Left colon (tissue), 2 donors: ENCODE measurements at places on chromosomes 7 and 10.

GRCh38 chr10:113788604-113789083, 37.2 kb downstream of the PLEKHS1 start:
- DNase-seq, result peak; percentile 36

GRCh38 chr7:128084896-128085608, 53.8 kb upstream of the LRRC4 start:
- no peak for DNase-seq

- DNase-seq, result no peak
These were observed 20.8 kb downstream of the GHRHR start for GRCh38 chr7:30984359-30985107.

GRCh38 chr10:43966571-43966965, 317.9 kb upstream of the ZNF32 start:
- DNase-seq, result no peak

GRCh38 chr7:70577078-70577477, 554.9 kb upstream of the GALNT17 start:
- DNase-seq, result no peak

DNA sequence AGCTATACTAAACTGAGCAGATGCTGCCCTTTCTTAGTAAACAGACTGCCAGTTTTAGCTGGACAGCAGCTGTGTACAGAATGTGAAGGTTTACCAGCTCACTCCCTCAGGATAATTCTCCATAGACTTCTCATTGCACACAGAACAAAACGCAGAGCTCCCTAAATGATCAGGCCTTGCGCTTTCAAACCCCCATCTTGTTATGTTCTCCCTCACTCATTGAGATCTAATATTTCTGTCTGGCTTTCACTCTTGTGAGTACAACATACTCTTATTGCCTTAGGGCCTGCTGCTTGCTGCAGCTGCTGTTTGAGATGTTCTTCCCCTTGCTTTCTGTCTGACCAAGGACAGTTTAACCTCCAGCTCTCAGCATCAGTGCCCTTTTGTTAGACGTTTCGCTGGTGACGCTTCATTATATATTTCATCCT, 17.3 kb downstream of the VWDE start:
- no peak for DNase-seq

GRCh38 chr7:130912862-130913638, 179.0 kb upstream of the KLF14 start:
- peak; percentile 68 for DNase-seq

GRCh38 chr7:28658381-28658780, 246.1 kb downstream of the CREB5 start:
- DNase-seq, result no peak

- no peak for DNase-seq
These were observed 113.4 kb downstream of the GPR37 start for GRCh38 chr7:124652237-124652636.

DNA sequence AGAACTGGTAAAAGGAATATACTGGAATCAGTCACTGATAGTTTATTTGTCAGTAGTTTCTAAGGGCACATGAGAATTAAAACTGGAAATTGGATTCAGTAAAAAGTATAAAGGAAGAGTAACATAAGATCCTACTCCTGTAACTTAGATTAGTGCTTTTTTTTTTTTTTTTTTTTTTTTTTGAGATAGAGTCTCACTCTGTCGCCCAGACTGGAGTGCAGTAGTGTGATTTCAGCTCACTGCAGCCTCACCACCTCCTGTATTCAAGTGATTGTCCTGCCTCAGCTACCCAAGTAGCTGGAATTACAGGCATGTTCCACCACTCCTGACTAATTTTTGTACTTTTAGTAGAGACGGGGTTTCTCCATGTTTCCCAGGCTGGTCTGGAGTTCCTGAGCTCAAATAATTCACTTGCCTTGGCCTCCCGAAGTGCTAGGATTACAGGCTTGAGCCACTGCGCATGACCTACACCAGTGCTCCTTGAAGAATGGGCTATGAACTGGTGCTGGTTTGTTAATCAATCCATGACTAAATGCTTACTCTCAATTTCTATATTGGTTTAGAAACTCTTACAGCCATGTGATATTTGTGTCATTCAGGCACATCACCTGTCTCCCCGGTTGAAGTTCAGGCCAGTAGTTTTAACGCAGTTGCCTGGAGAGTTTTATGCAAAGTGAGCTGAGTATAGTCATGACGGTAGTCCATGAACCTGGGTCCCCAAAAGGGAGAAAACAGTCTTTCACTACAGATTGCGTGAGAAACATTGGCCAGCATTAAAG, 65.0 kb downstream of the ZEB1 start:
- no peak for DNase-seq

GRCh38 chr7:98305951-98306535, 24.6 kb downstream of the BRI3 start:
- no peak for DNase-seq

DNA sequence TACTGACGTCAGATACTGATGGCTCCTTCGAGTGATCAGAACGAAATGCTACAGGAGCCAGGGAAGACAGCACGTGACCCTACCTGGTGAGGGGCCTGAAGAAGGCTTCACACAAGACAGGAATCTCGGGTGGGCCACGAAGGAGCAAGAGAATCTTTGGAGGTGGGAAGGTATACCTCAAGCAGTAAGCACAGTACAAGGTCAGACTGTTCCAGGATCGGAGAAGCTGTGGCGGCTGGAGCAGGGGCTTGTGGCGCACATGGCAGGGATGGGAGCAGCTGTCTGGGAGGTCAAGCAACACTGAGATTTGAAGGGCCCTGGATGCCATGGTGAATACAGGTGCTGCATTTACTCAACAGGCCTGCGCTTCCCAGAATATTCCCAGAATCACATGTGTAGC, 45.4 kb downstream of the C10orf143 start:
- no peak for DNase-seq

- no peak for DNase-seq
These were observed 30.9 kb downstream of the PLEKHS1 start for GRCh38 chr10:113782367-113782766.

GRCh38 chr10:14071956-14072355, 258.8 kb downstream of the FRMD4A start:
- no peak for DNase-seq
